ENCODE measurements at places on chromosomes 16 and 17. TPM values are rescaled to one million over a fixed set of nuclear protein-coding genes. Genes with fewer than 3 reads are reported as not detected.

Gene IRF8
- polyA plus RNA-seq, result 4.7 TPM

- DNase-seq, result no peak
Measured at GRCh38 chr17:49742166-49742638, 21.7 kb downstream of the FAM117A start.

Gene KRT9
- polyA plus RNA-seq, result not detected

DNA sequence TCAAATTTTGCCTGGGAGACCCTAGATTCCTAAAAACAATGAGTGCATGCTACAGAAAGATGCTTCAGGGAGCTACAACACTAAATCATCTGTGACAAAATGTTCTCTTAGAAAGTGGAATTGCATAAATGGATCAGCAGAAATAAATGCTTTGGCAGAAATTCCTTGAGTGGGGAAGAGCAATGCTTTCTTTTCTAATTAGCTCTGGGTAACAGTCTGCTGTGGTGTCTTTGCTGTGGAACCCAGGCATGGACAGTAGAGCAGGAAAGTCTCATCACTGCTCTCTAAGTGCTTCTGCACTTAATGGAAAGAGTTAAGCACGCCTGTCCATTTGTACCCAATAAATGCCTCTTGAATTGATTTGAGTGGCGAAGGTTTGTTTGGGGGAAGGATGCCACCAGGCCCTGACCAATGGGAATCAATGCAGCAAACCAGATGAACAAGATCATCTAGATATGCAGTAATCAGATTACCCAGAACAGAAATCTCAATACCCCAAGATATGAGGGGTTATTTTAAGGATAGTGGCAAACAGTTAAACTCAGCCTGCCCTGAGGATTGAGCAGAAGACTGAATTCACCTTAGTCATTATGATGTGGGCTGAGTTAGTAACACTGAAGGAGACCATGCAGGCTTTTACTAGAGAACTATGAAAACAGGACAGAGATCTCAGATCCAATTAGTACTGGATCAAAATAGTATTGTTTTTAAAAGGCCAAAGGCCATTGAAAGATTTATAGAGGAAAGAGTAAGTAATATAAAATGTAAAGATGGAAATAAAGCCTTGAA, 13.6 kb downstream of the HLF start:
- DNase-seq, result no peak

- no peak for DNase-seq
Measured at GRCh38 chr17:50188921-50189549, 12.4 kb downstream of the COL1A1 start.

Gene CIBAR2
- not detected for polyA plus RNA-seq

- DNase-seq, result no peak
Measured at GRCh38 chr16:11429823-11430222, 84.6 kb downstream of the RMI2 start.

- no peak for DNase-seq
Measured at GRCh38 chr16:70720425-70721201, 34.8 kb upstream of the MTSS2 start.

GRCh38 chr17:48143629-48144028, 36.1 kb downstream of the SNX11 start:
- no peak for DNase-seq

Gene ERN2
- polyA plus RNA-seq, result not detected

DNA sequence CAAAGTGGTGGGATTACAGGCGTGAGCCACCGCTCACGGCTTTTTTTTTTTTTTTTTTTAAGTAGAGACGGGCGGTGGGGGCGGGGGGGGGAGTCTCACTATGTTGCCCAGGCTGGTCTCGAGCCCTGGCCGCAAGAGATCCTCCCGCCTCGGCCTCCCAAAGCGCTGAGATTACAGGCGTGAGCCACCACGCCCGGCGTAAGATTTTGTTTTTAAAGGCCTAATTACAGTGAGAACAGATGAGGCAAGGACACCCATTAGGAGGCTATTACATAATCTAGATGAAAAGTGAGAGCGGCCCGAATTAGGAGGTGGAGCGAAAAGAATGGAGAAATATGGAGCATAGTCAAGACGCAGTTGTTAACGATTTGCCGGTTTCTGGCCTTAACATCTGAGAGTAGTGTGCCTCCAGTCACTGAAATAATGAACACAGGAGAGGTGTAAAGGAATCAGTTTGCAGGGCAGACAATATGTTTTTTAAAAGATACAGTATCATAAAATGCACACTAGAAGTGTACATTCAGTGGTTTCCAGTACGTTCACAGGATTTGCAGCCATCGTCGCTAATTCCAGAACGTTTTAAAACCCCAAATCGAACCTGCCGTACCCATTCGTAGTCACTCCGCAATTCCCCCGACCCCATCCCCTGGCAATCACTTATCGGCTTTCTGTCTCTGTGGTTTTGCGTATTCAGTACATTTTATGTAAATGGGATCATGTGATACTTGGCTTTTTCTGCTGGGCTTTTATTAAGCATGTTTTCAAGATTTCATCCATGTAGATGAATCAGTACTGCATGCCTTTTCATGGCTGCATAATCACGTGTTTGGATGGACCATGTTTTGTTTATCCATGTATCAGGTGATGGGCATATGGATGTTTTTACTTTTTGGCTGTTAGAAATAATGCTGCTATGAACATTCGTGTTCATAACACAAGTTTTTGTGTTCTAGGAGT, 1.4 kb upstream of the SLX4 start:
- no peak for DNase-seq

DNA sequence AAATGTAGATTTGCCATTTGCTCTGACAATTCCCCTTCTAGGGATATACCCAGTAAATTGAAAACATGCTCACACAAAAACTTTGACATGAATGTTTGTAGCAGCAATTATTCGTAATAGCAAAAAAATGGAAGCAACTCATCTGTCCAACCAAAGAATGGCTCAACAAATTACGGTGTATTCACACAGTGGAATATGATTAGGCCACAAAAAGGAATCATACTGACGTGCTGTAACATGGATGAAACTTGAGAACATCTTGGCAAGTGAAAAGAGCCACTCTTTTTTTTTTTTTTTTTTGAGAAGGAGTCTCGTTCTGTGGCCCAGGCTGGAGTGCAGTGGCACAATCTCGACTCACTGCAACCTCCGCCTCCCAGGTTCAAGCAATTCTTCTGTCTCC, 24.1 kb upstream of the SPNS3 start:
- no peak for DNase-seq

- no peak for DNase-seq
Measured at GRCh38 chr17:78101112-78101511, 27.4 kb downstream of the TMC6 start.

GRCh38 chr16:15510992-15511391, 76.6 kb downstream of the BMERB1 start:
- DNase-seq, result no peak

GRCh38 chr17:74775409-74776043, 619 bp downstream of the NAT9 start:
- no peak for DNase-seq
